ENCODE measurements at places on chromosomes 1 and 21.

GRCh38 chr1:39531526-39531925 is 40.1 kb downstream of the BMP8A start:
- DNase-seq = no peak

DNA sequence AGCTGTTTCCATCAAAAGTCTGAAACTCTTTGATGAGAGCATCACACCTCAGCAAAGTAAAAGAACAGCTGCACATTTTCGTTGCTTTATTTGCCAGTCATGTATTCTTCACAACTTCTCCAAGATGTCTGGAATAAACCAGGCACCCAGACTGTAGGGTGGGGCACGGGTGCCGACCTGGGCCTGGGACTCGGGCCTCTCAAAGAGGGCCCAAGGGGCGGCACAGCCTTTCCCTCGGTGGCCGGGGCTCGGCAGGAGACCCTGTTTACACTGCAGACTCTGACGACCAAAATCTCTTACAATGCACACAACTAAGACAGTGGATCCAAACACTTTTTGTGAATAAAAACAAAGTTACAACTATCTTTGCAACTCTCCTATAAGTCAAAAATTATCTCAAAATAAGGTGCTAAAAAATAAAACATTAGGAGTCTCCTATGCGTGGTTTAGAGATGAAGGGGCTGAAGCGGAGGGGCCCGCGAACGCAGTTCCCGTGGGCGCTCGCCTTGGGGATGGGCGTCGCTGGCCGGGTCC is 696 bp downstream of the LSS start:
- no peak for DNase-seq

GRCh38 chr1:107669996-107670395 is 295.0 kb downstream of the VAV3 start:
- no peak for DNase-seq

- DNase-seq = no peak
Observed at GRCh38 chr1:201100169-201100930, 11.9 kb downstream of the CACNA1S start.

DNA sequence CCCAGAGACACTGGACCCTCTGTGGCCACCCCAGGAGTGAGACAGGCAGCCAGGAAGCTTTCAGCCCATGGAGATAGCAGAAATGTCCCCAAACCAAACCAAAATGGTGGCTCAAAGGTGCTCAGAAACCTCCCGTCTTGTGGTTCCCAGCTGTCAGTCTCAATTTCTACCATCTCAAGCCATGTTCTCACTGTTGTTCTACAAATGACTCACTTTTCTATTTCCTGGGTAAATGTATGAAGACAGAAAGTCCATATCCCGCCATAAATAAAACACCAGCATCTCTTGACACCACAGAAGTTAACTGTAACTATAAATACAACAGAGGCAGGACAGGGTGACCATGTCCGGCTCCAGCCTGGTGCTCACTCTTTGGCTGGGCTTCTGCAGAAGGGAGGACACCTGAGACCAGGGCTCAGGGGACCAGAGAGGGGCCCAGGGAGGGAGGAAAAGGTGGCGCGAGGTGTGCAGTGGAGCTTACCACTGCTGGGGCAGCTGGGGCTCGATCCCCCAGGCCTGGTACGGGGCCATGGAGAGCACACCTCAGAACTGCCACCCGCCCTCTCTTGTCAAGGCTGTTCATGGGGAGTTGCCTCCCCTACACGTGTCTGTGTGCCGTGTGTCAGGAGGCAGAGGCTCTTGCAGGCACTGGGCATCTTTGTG is 43.6 kb downstream of the EPHB2 start:
- no peak for DNase-seq

- DNase-seq = no peak
Observed at GRCh38 chr1:234127026-234127671, 222.7 kb downstream of the SLC35F3 start.
